NCI-H510A treated with DMSO at 0.1 percent for 48 hours (cell line): ENCODE measurements at places on chromosomes 3 and 15.

DNA sequence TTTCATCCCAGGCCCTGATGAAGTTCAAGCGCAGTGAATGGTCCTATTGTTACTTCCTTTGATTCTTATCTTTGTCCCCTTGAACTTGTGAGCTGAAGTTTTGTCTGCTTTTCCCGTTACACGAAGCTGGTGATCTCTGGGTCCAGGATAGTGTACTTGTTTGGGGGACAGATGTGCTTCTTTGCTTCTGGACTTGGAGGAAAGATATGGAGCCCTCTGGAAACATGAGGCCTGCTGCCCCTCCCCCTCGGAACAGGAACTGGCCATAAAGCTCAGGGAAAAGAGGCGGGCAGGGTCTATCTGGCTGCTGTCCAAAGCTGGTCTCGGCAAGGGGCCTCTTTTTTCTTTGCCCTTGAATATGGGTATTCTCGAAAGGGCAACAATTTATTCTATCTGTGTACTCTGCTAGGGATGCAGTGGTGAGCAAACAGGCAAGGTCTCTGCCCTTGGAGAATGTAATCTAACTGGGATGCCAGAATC lies 47.6 kb downstream of the IDH2 start:
- peak; percentile 15 for DNase-seq

DNA sequence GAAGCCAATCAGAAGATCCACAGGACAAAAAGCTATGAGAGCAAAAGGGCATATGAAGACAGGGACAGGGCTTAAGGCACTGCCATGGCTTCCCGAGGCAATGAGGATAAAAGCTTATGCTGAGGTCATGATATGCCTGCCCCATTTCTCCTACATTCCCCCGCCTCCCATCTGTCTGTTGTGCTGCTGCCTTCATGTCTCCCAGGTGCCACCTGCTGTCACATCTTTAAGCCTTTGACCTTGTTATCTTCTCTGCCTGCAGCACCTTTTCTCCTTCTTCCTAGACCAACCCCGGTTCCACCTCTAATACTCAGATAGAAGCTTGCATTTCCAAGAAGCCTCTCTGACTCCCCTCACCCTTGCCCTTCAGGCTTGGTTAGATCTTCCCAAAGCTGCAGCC lies 213.8 kb downstream of the ARRDC4 start:
- DNase-seq = no peak

- DNase-seq = peak; percentile 64
These were observed at the start of gene PLOD2 for GRCh38 chr3:146160964-146161662. Gene PLOD2, minus strand, starts transcription at chr3:146161184. Its CDS starts 195 bp downstream, at chr3:146160989.

DNA sequence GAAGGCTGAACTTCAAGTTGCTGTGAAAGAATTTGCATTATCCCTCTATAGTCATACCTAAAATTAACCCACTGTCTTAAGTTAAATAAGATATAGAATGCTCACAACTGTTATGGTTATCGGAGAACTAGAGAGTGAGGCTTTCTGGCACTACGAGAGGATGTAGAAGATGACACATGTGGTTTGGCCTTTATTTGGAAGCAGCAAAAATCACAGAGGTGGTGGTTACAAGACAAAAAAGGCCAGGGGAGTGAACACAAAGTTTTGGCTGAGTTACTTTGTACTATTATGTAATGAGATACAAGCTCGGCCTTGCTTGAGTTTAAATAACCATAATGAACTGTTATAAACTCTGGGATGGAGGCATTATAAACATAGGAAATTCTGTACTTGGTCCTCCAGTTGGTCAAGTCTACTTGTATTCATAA lies 78.3 kb upstream of the ICE2 start:
- DNase-seq = no peak

- no peak for DNase-seq
These were observed 5.1 kb downstream of the NECTIN3 start for GRCh38 chr3:111076732-111077131.

DNA sequence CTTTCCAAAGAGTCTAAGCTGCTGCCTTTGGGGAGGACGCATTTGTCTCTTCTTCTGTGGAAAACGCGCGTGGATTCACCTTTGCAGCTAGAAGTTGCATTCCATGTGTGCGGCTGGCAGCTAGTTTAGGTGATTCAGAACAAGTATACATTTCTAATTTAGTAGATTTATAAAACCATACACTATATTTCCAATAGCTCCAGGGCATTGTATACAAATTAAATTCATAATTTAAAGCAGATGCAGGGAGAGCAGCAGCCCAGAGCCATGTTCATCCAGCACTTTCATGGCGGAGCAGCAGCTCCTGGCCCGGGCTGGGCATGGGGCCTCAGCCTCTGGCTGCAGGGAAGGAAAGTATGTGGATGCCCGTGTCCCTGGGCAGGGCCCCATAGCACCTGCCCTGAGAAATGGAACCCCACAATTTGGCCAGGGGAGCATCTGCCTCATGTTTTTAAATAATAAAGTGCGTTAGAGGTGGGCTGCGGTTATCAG lies 42.8 kb upstream of the SEC22A start:
- no peak for DNase-seq

- no peak for DNase-seq
These were observed 150.4 kb upstream of the BFSP2 start for GRCh38 chr3:133249490-133249889.

GRCh38 chr3:182795389-182795782 lies 2.1 kb downstream of the ATP11B start:
- peak; percentile 58 for DNase-seq

DNA sequence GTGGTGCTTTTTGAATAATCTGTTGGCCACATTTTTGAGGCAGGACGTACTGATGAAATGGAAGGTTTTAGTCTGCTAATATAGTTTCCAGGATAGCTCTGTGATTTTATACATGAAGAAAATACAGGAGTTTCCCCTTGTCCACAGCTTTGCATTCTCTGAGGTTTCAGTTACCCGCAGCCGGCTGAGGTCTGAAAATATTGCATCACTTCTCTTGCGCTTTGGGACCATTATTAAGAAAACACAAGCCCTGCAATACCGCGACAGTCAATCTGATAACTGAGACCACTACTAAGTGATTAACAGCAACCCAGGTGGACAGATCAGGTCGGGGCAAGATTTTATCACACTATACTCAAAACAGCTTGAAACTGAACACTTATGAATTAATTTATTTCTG lies 33.0 kb downstream of the BLM start:
- DNase-seq = no peak

DNA sequence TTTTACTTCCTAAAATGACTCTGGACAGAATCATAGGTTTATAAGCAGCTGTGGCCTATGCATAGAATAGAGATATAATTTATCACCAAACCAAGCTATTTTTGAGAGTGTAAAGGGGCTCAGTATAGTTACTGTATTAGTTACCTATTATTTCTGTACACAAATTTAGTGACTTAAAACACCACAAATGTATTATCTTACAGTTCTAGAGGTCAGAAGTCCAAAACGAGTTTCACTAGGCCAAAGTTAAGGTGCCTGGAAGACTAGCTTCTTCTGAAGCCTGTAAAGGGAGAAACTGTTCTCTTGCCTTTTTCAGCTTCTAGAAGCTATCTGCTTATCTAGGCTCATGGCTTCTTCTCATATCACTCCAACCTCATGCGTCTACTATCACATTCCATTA lies 30.1 kb downstream of the CCDC54 start:
- no peak for DNase-seq

DNA sequence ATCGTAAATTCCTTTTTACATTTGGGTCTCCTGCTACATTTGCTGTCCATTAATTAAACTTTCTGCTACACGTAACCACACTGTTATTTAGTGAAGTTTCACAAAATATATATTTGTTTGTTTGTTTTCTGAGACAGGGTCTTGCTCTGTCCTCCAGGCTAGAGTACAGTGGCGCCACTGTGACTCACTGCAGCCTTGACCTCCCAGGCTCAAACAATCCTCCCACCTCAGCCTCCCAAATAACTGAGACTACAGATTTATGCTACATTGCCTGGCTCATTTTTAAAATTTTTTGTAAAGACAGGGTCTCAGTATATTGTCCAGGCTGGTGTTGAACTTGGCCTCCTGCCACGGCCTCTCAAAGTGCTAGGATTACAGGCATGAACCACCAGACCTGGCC lies 20.5 kb downstream of the TOPBP1 start:
- DNase-seq = no peak

DNA sequence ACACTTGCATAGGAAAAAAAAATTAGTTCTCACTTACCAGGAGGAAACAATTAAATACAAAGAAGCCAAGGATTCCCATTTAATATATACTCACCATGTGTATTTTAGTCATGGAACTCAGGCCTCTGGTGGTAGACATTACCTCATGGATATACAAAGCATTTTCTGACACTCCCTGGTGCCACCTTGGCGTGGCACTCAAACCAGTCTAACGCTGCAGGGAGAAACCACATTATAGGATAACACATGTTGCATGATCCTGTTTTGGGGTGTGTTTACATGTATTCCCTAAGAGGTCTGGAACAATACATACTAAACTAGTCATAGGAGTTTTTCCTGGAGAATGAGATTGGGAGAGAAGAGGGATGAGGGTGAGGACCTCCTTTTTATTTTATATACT lies 5.9 kb upstream of the RTF1 start:
- no peak for DNase-seq

GRCh38 chr3:23071296-23071695 lies 131.8 kb upstream of the UBE2E2 start:
- DNase-seq = no peak

DNA sequence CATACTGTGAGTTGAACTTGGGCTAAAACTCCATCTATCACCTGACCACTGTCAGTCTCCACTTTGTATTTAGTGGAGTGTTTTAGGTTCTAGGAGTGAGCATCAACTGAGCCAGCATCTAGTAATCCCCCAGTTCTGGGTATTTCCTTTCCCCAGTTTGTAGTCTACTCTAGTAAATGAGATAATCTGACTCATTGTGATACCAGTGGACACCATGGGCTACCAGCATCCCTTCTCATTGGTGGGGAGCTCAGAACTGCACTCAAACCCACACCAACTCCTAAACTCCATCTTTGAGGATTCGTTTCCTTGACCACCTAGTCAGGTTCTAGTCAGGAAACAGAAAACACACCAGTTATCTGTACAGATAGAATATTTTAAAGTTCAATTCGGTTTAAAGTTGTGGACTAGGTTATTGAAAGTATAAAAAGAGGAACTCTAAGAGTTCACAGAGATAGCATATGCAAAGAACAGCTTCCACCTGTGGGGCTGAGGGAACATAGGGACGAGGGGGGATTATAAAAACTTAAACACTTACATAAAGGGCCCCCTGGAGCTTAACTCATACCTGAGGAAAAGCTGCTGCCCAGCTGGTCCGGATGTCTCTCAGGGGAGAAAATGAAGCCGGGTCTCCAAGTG lies 36.0 kb downstream of the LEO1 start:
- no peak for DNase-seq

DNA sequence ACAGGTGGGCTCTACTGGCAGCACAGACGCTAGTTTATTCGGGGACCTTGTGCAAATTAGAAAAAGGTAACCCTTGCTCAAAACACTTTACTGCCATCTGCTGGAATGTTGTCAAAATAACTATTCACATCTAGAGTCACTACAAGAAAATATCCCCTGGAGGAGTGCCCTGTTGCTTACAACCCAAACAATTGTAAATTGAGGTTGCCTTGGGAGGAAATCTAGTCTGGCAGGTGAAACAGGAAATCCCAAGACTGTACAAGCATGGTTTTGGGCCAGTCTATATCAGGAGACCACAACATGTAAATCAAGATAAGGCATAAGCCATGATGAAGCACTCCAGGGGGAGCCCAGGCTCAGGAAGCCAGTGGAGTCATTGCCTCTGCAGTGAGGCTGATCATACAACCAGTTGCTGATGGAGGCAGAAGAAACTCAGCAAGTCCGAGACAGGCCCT lies 136.8 kb upstream of the ACP3 start:
- DNase-seq = peak; percentile 85

- no peak for DNase-seq
These were observed 332.7 kb upstream of the ADAMTS9 start for GRCh38 chr3:65020281-65021160.

DNA sequence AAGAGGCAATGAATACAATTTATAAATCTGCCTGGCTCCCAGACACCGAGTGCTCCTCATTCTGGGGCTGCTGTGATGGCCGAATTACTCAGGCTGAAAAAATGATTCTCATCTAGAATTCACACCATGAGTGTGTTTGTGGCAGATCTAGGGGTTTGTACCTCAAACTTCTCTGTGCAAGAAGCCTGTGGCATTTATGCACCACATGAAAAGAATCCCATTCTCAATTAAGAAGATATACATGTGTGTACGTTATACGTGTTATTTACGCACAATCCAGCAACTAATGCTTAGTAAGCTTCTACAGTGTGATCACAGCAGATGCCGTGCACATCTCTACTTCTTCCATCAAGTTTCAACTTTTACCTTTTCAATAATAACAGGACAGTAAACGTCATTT lies 476.8 kb downstream of the SHQ1 start:
- DNase-seq = no peak

DNA sequence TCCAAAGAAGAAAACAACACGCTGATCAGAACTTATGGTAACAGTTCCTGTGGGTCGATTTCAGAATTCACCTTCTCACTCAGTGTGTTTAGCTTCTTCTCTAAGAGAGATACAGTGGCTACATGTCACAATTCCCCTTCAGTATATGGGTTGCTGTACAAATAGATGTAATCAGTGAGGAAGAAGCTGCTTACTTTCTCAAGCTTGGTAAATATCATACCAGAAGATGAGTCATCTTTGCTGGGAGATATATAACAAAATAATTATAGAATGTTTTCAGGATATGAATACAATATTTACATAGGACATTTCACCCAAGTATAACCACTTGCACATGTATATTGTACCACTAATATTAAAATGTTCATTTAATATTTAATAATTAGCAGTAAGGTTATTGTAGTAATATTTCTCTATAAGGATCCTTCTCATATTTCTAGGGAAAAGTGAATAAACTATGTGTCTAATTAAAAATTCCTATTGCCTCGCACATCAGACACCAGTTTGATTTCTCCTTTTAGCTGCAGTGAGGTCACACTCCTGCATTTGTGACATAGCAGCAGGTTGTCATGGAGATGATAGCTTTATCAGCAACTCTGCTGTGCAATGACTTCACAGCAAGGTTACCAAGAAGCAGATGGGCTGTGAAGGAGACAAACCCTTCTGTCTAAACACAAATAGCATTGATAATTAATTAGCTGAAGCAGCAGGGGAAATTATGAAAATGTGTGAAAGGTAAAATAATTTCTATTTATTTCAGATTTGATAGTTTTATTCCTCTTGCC lies 211.4 kb downstream of the TUSC7 start:
- DNase-seq = no peak

DNA sequence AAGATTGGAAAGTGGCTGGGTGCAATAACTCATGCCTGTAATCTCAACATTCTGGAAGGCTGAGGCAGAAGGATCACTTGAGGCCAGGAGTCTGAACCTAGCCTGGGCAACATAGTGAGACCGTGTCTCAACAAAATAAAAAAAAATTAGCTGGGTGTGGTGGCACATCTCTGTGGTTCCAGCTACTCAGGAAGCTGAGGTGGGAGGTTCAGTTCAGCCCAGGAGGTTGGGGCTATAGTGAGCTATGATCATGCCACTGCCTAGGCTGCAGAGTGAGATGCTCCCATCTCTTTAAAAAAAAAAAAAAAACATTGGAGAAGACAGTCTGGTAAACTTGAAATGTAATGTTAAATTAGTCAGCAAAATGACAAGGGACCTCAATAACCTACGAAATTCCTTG lies 57.9 kb downstream of the STAG1 start:
- no peak for DNase-seq
